ENCODE measurements at places on chromosomes 5 and 9.

- no peak for DNase-seq
Measured at GRCh38 chr9:26054600-26055520, 376.6 kb upstream of the TUSC1 start.

- DNase-seq: no peak
Measured at GRCh38 chr5:160105686-160106360, 13.4 kb downstream of the PWWP2A start.

- DNase-seq: no peak
Measured at GRCh38 chr9:35563791-35564197, 41.3 kb upstream of the TESK1 start.

GRCh38 chr5:176775409-176775808 is 35.0 kb upstream of the UNC5A start:
- DNase-seq: no peak

- DNase-seq: no peak
Measured at GRCh38 chr9:106084702-106085101, 390.4 kb downstream of the TMEM38B start.

DNA sequence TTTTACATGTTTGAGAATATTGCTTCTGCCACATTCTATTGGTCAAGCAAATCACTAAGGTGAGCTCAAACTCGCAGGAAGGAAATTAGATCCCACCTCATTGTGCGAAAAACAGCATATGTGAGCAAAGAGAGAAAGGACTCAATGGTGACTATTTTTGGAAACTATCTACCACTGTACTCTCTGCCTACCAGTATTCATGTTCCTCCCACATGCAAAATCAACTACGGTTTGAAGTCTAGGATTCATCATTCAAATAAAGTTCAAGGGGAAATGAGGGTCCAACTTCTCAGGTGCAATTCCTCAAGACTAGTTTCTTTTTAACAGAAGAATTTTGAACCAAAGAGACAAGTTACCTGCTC is 60.6 kb downstream of the FAM174A start:
- no peak for DNase-seq

DNA sequence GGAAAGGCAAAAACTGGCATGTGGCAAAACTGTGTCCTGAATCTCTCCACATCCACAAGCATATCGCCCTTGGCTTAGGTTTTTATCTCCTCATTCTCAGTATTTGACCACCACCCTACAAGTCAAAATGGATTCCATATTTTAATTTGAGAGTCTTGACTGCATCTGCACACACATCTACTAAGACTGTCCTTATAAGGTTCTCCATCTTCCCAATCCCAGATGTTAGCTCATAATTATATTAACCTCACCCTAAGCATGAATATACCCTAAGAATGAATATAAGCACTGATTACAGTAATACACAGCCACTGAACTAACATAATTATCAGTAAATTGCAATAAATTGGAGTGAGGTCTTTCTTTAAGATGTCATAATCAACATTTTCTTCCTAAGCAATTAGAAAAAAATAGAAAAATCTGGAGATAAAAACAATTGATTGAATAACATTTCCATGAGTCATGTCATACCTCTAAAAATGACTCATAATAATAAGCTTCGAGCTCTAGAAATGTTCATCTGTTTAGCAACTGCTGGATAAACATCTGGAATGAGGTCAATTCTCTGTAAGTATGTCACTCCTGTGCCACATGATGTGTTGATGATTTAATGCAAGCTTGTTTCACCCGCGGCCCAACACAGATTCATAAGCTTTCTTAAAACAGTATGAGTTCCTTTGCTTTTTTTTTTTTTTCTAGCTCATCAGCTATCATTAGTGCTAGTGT is 39.9 kb upstream of the PAM start:
- no peak for DNase-seq

- no peak for DNase-seq
Measured at GRCh38 chr9:134670042-134670525, 28.5 kb downstream of the COL5A1 start.

GRCh38 chr9:124258607-124259157 is 933 bp downstream of the NEK6 start:
- DNase-seq: no peak

DNA sequence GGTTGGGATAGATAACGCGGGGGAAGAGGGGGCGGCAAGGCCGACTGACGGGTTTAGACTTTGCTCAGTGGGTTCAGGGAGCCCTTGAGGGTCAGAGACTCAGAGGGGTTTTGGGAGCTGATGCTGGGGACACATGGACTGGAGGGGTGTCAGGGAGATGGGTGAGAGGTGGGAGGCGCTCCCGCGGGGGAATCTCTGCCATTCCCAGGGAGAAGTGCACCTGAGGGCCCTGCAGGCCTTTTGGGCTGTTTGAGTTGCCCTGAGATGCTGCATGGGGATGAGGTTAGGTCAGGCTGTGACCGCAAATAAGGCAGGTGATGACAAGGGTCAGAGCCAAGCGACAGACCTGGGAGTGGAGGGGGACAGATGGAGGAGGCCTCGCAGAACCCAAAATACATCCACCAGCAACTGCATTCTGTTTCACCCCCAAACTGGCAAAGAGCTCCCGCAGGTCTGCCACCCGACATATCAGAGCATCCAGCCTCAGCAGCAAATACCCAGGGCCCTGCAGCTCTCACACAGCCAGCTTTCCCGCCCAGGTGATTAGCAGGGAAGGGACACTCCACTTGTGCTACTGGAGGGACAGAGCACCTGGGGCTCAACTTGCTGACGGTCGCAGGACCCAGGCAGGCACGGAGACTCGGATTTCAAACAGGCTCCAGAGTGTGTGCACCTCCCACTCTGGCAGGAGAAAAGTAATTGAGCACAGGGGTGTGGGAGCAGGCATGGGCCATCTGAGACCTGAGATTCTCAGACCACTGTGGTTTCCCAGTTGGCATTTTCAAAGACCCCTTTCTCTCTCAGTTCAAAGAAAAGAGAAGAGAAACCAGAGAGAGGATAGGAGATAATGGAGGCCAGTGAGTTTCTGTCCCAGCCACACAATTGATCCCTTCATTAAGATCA is 26.4 kb downstream of the TMOD1 start:
- DNase-seq: no peak

GRCh38 chr5:171867786-171868185 is 82.2 kb downstream of the SMIM23 start:
- no peak for DNase-seq

- DNase-seq: no peak
Measured at GRCh38 chr5:6719896-6720560, 6.8 kb downstream of the TENT4A start.

GRCh38 chr5:149948993-149949392 is 4.4 kb upstream of the PDE6A start:
- no peak for DNase-seq

GRCh38 chr5:22505891-22506290 is 347.3 kb downstream of the CDH12 start:
- no peak for DNase-seq

DNA sequence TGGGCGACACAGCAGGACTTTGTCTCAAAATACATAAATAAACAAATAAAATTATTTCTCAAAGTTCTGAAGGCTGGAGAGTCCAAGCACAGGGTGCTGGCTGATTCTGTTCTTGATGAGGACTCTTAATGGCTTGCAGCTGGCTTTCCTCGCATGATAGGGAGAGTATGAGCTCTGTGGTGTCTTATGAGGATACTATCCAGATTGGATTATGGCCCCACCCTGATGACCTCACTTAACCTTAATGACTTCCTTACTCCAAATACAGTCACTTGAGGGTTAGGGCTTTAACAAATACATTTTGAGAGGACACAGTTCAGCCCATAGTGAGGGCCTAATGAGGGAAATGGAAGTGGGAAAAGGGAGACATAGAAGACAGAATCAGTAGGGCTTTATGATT is 87.7 kb downstream of the FOCAD start:
- DNase-seq: no peak

GRCh38 chr5:139647506-139648204 is 494 bp upstream of the CXXC5 start:
- no peak for DNase-seq

DNA sequence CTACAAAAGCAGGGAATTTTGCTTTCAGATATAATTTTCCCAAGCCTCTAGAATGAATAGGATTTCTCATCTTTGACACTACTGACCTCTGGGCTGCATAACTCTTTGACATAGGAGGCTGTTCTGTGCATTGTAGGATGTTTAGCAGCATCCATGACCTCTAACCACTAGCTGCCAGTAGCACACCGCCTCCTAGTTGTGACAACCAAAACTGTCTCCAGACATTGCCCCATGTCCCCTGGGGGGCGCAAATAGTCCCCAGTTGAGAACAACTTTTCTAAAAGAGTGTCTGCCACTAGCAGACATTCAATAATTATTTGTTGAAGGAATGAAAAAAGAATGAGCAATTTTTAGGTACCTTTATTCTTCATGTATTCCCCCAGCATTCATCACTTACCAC is 51.8 kb downstream of the POU4F3 start:
- DNase-seq: no peak

DNA sequence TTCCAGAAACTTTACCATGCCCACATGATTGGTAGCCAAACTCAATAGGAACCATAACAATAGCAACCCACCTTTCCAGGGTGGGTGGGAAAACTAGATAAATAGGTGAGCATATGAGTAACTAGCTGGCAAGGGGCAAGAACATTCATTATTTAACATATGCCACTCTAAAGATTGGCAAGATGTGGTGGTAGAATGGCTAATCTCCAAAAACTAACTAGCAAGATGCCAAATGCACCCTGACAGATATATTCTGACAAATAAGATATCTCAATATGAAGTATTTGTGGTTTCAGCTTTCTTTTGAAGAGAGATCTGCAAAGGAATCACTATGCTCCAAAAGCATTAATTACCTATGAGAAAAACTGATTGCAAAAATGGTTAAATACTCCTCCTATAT is 895.6 kb downstream of the TLE1 start:
- DNase-seq: no peak

DNA sequence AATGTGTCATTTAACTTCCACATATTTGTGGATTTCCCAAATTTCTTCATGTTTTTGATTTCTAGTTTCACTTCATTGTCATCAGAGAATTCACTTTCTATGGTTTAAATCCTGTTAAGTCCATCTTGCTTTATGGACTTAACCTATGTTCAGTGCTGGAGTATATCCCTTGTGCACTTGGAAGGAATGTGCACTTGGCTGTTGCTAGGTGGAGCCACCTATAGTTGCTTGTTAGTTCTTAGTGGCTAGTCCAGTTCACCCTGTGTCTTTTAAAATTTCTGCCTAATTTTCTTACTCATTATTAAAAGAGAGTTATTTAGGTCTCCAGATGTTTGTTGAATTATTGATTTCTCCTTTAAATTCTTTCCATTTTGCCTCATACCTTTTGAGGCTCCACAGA is 1472.5 kb upstream of the CDH6 start:
- no peak for DNase-seq

- DNase-seq: no peak
Measured at GRCh38 chr9:136837146-136837855, 5.0 kb upstream of the AJM1 start.

GRCh38 chr5:55177078-55177477 is 4.1 kb upstream of the CDC20B start:
- DNase-seq: no peak

DNA sequence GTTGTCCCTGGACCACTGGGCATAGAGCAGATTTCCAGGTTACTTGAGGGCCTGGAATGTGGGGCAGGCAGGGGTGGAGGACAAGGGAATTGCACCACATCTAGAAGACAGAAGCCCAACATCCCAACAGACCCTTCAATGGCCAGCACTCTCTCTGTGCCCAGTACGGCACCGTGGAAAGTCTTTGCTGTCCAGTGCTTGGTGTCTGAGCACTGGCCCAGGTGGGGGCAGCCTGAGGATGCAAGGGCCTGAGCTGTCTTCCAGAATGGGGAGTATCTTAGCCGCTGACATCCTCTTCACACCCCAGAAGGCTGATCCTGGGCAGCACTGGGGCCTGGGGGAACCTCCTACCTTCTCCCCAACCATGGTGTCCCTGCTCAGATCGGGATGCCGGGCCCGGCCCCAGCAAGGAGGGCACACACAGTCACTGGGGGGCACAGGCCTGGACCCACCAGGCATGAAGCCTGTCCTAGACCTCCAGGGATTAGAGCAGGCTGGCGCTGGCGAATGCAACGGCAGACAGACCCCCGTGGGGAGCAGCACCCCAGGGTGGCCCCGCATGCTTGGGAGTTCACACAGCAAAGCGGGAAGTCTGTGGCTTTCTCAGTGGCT is 40.6 kb upstream of the OLFM1 start:
- no peak for DNase-seq

DNA sequence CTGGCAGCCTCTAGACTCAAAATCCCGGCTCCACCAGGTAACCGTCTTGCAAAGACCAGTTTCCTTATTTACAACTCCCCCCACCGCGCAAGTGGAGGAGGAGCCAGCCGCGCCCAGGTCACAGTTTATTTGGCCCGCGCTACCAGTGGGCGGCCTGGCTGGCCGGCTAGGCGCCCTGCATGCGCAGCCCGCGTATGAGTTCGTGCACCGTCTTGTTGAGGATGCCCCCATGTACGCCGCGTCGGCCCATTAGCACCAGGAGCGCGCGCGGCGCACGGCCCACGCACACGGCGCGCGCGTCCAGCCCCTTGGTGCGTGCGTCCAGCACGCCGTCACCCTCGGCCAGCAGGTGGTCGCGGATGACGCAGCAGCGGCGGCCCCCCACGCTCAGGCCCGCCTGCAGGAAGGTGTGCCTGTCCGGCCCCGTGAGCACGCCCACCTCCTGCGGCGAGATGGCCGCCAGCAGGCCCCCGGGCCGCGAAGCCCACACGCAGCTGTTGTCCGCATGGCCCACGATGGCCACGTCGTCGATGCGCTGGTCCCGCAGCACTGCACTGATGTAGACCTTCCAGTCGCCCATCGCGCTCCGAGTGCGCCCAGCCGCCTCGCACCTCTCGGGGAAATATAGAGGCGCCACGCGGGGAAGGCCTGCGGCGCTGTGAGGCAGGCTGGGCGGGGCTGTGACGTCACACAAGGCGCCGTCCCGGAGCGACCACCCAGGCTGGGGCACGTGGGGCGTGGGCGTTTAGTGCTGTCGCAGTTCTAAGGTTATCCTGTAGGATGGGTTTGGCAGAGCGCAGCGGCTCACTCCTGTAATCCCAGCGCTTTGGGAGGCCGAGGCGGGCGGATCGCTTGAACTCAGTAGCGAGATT is at the start of gene PFN3:
Gene PFN3 (minus strand): TSS at position 665 of the 872 bp plus-strand sequence. CDS start 85 bp downstream, at position 580.
- DNase-seq: no peak

- DNase-seq: no peak
Measured at GRCh38 chr5:14830210-14831005, 41.2 kb downstream of the ANKH start.

DNA sequence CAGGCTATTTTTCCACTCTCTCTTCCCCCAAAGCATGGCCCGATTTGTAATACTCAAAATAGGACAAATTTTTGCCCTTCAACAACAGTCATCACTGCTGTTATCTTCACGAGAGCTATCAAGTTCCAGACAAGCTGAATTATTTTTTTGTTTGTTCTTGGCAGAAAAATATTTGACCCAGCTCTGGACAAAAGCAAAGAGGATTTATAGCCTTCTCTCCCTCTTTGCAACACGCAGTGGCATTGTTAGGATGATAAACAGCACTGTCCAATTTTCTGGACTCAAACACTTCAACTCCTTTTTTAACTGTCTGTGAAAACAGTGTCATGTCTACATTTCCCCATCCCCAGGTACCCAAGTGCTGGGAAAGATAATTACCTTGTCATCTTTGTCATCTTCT is 160.3 kb downstream of the SLF1 start:
- no peak for DNase-seq

All from esophagus squamous epithelium (tissue), 5 donors.